ENCODE measurements at places on chromosomes 6 and 20.

GRCh38 chr6:74646461-74646860, 559.4 kb downstream of the COL12A1 start:
- DNase-seq, result no peak

- no peak for DNase-seq
These were observed 185.6 kb upstream of the RREB1 start for GRCh38 chr6:6922166-6922565.

GRCh38 chr20:51493346-51493791, 49.1 kb downstream of the NFATC2 start:
- no peak for DNase-seq

DNA sequence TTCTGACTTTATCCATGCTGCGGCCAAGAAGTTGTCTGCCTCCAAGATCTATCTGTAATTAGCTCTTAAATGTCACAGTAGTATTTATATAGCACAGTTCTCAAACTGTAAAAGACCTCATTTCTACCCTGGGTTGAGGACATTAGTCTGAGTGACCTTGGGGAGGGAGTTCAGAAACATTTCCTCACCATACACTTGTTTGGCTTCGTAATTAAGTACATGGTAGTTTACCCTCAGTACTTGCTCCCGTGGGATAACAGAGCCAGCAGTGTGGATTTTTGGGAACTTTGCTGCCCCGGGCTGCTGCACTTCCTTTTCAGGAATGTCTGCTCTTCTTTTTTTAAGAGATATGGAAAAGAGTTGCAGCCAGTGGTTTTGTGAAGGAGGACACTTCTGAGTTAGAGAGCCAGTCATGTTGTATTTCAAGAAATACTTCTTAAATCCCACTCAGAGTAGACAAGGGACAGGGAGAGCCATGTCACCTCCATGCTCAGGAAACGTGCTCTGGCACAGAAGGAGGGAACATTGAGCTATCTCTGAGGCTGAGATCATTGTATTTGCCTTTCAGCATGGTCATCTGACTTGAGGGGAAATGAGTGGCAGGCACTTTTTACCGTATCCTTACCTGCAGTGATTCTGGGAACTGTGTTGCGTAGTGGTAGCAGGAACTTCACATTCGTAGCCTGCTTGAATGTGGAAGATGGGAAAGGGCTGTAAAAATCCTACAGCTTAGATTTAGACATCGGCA, 33.6 kb downstream of the RPRD1B start:
- no peak for DNase-seq

DNA sequence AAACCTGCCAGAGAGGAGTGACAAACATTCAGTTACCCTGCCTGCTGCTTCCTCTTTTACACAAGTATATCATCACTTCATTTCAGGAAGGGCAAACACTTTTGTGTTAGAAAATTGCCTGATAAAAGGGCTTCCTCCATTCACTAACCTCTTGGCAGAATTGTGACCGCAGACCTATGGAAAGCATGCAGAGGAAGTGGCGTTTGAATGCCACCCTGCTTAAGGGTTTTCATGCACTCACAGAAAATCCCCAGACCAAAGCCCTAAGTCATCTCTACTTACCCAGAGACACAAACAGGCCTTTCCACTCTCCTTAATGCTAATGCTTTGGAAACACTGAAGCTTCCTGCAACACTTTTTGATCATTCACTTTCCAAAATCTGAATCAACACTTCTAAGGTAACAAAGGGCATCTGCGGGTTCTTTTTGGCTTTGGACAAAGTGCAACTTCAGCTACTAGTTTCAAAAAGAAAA, 22.1 kb upstream of the RALGAPA2 start:
- DNase-seq, result no peak

DNA sequence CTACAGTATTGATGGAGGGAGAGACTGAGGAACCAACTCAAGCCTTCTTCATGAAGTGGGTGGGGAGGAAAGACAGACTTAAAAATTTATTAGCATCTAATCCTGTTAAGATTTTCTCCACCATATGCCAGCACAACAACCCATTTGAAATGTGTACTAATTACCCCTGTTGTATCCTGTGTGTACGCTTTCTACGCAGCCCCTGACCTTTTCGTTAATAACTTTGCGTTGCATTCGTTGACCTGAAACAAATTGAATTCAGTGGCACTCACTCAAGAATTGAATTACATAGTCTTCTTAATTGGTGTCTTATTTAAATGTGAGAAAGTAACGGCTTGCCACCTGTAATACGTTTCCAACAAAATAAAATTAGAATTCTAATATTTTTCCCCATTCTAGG, 113.9 kb downstream of the LINC00237 start:
- DNase-seq, result no peak

GRCh38 chr20:62239278-62239879, 1.1 kb downstream of the OSBPL2 start:
- DNase-seq, result peak; percentile 7

GRCh38 chr6:7047966-7048365, 59.8 kb upstream of the RREB1 start:
- DNase-seq, result peak; percentile 10

GRCh38 chr6:154951345-154952200, 43.5 kb upstream of the TIAM2 start:
- no peak for DNase-seq

DNA sequence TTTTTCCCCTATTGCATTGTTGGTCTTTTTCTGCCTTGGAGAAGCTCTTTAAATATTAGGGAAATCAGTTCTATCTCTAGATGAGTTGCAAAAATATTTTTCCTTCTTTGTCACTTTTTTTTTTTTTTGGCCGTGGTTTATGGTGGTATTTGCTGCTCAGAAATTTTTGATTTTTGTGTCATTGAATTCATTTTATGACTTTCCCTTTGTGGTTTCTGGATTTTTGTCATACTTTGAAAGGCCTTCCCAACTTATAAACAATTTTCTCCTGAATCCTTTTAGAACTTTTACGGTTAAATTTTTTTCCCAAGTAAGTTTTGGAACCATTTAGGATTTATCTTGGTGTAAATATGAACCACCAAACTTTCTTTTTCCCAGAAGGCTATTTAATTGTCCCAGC, 145.6 kb downstream of the GJA10 start:
- no peak for DNase-seq

GRCh38 chr6:11763460-11764249, 14.9 kb downstream of the ADTRP start:
- DNase-seq, result peak; percentile 46

DNA sequence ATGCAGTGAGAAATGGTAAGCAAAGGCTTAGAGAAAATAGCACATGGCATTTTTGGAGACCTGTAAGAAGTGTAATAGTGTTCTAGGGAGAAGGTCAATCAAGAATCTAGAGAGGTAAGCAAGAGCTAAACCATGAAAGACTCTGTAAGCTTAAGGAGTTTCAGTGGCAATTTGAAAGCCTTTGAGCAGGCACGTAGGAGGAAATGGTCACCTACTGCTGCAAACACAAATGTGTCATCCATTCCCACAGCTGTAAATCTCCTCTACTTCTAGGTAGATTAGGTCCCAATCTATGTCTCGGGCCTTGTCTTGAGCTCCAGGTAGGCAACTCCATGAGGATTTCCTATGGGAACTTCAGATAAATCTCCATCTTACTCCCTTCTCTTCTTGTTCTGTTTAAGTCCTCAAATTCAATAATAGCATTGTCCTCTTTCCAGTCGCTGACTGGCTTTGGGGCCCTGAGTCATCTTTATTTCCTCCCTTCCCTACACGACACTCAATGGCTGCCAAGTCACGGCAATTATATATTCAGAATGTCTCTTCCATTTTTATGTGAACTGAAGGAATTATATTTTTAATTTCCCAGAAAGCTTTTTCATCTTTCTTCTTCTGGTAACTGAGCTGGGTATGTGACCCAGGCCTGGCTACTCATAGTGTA, 24.2 kb upstream of the PAQR8 start:
- no peak for DNase-seq

GRCh38 chr6:156955494-156956183, 178.5 kb downstream of the ARID1B start:
- DNase-seq, result peak; percentile 48

- no peak for DNase-seq
These were observed 253.2 kb downstream of the BMP7 start for GRCh38 chr20:57013217-57013616.
